Caudate nucleus (tissue), 63 donors: ENCODE measurements at places on chromosomes 2 and 18.

DNA sequence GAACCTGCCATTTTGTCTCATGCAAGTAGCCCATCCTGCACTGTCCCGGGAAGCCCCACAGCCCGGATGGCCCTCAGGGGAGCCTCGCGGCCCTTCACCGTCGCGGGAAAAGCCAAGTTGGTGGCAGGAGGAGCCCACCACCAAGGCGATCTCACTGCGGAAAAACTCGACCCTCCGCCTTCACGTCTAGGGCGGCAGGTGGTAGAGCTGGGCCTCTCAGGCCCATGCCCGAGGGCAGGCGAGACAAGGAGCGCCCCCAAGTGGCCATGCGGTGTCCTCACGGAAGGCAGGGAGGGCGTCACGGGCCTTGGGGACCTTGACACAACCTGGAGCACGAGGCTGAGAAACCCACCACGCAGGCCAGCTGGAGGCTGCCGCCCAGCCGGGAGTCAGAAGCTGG is 34.8 kb upstream of the SKA1 start:
- no peak for DNase-seq

- no peak for DNase-seq
Measured at GRCh38 chr2:39730685-39731302, 48.3 kb downstream of the THUMPD2 start.

- DNase-seq, result no peak
Measured at GRCh38 chr18:38747153-38747552, 1181.6 kb upstream of the CELF4 start.

GRCh38 chr2:176205126-176205525 is 16.7 kb downstream of the HOXD1 start:
- no peak for DNase-seq

DNA sequence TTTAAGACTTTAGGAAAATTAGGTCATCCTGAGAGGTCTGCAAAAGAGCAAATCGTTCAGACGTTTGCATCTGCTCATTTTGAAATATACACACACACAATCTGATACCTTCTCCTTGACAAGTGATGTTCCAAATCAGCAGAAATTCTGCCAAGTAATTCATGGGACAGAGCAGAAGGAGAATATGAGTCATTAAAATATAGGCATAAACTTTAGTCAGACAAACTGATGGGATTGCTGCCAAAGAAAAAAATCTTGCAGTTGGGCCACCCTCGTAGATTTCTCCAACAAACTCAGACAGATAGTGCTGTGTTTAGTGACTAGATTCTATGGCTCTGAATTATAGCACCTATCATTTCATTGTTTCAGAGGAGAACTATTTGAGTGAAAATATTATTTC is 336.3 kb downstream of the NYAP2 start:
- DNase-seq, result peak; percentile 14

- no peak for DNase-seq
Measured at GRCh38 chr2:221400411-221400810, 171.7 kb downstream of the EPHA4 start.

DNA sequence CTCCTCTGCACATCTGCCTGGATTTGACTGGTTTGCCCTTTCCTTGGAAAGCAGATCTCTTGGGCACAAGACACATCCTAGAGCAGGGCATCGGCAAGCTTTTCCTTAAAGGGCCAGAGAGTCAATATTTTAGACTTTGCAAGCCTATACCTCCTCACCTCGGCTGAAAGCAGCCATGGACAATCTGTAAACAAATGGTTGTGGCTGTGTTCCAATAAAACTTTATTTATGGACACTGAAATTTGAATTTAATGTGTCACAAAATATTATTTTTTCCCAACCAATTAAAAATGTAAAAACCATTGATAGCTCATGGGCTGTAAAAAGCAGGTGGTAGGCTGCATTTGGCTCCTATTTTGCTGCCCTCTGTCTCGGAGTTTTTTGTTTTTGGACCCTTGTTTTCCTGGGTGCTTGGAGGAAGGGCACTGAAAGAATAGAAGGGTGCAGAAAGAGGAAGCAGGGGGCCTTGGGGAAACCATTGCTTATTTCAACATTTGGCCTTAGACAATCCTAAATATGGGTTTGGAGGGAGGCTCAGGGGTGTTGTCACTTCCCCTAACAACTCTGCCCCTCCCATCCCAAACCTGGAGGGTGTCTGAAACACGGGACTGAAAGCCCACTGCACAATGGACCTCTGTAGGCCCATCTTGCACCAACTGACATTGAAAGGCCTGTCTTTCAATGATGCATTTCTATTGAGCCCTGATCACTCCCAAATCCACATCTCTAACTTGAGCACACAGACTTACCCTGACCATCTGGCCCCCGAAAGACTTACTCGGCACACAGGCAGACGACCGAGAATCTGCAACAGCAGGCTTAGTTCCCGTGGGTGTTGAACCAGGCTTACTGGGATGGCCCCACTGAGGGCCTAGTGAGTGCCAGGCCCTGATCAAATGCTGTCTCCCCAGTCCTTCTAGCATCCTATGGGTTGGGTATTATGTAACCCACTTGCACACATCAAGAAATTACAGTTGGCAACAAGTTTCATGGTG is 7.1 kb upstream of the ZFP36L2 start:
- no peak for DNase-seq

DNA sequence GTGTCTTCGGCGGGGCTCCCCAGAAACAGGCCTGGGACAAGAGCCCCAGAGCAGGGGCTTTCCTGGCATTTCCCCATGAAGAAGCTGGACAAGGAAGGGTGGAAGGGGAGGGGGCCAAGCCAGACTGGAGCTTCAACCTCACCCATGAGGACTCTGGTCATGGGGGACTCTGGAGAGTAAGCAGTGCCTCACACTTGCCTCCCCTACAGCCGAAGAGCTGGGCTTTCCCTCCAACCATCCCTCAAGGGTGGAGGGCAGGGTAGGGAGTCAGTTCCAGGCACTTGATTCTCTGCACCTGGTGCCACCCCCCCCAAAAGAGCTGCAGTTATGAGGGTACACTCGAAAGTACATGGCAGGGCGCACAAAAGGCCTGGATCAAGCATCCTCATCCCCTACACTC is 246.6 kb downstream of the TFCP2L1 start:
- DNase-seq, result no peak

GRCh38 chr18:10524507-10525370 is 1.1 kb upstream of the NAPG start:
- DNase-seq, result no peak

- DNase-seq, result no peak
Measured at GRCh38 chr2:61426267-61426897, 44.5 kb downstream of the USP34 start.

DNA sequence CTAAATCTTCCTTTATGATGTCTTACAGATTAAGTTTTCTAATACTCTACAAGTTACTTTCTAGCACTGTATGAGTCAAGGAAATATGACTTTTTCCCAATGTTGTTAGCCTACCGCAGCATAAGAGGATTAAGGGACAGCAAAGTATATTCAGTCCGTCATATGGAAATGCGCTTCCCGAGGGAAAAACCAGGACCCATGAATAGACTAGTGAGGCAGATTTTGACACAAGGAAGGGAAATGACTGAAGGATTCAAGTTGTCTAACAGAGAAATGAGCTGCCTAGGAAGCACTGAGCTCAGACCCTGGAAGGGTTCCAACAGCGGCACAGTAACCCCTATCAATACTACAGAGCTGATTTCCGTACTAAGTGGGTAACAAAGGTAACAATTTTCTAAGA is 12.0 kb downstream of the SEPTIN10 start:
- DNase-seq, result no peak

DNA sequence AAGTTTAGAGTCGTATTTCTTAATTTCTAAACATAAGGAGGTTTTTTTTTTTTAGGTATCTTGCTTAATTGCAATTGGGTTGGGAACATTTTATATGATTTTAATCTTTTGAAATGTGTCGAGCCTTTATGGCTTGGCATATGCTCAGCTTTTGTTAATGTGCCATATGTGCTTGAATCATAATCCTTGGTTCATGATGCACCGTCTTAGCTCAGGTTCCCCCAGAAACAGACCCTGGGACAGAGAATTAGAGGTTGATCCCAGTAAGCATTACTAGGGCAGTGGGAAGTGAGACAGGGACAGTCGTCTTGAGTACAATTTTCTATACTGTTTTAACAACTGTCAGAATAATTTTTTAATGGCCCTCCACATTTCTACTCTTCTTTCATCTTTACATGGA is 9.3 kb downstream of the CHCHD5 start:
- DNase-seq, result no peak

GRCh38 chr18:63365876-63366212 is 1.2 kb downstream of the KDSR start:
- no peak for DNase-seq

DNA sequence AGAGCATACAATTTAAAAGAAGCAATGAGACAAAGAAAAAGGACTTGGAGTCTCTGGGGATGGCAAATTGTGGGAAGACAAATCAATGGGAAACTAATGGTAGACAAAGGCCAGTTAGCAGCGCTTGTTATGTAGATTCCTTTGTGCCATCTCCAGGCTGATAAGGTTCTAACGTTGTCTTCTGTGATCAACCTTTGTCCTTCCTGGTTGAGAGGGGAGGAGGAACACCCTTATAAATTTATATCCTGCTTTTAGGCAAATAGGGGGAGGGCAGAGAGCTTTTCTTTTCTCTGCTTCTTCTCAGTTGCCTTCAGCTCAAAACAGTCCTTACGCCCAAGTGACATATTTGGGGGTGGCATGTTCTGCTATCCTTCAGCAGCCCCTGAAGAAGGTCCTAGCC is 89.8 kb downstream of the STPG4 start:
- DNase-seq, result no peak

DNA sequence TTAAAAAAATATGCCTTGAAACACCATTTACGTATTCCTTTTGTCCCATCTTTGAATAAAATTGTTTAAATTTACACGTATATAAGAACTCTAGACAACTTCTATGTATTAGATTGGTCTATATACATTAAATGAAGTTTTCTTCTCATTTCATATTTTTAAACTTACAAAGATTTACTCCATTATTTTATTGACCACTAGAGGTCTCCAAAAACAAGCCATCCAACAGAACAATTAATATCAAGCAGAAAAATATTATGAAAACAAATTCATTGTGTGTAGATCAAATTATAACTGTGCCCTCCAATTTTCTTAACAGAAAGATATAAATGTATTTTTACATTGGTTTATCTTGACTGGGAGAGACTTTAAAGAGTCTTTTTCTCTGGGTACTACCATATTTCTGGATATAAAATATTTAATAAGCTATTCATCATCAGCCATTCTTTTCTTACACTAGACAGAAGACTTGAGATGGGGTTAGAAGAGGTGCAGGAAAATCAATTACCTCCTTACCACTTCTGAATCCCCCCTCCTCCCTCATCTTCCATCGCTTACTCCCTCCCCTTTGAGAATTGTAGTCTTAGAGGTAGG is 66.5 kb downstream of the DPP4 start:
- DNase-seq, result no peak

GRCh38 chr2:133940134-133940533 is 313.7 kb upstream of the MGAT5 start:
- no peak for DNase-seq

- DNase-seq, result no peak
Measured at GRCh38 chr18:79516441-79516931, 120.8 kb downstream of the NFATC1 start.

DNA sequence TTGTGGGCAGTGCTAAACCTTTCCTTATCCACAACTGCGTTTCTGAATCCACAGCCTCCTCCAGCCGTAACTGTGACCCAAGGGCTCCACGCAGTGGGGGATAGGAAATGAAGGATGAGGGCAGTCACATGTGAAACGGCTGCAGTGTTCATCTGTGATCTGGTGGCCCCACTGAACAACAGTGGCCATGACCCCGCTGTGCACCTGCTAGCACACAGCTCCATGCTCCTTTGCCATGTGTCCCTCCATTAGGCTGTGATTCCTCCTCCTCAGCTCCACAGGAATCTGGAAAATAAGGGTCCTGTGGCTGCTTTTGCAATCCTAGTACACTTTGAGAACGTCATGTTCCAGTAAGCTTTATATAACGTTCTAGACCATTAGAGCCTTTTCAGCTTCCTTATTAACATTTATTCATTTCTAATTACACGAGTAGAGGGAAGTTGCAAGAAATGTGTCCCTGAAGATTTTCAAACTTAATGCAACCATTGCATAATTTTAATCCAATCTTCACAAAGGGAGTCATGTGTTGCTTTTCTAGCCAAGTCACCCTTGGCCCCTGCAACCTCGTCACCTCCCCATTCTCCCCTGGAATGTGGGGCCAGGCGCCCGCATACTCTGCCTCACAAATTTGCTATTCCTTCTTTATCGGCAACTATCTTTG is 7.1 kb upstream of the NAPG start:
- DNase-seq, result peak; percentile 68

- no peak for DNase-seq
Measured at GRCh38 chr2:216081012-216081411, 597 bp downstream of the PECR start.

DNA sequence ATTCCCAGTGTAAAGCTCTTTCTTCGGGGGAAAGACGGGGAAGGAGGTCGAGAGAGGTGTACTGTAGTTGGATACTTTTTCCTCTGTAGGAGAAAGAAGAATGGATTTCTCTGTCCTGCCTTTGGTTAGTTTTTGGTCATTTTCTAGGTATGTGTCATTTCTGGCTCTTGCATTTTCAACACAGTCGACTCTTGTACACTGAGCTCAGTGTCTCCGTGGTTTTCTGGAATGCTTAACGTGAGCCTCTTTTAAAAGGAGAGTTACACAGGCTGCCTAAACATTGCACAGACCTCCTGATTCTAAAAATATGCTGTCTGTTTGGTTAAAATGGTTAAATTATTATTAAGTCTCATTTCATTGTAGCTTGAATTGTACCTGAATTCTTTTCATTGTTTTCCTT is 21.8 kb upstream of the GLS start:
- DNase-seq, result no peak

DNA sequence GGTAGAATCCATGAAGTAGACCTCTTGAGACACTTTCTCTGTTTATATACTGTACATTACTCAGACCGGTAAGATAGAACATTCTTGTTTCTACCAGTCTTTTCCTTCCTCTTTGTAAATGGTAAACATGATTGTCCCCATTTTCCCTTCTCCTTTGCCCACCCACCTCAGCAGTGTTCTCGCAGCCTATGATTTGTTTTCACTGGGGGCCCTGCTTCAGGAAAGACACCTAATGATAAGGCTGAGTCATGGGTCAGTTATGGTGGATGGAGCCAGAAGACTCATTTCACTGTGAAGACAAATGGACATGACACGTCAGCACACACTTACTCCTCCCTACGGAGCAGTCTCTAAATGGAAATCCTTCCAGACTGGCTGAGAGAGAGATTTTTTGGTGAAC is 23.7 kb downstream of the CENPO start:
- no peak for DNase-seq
